ENCODE measurements at places on chromosomes 3 and 15. TPM values are rescaled to one million over a fixed set of nuclear protein-coding genes. Genes with fewer than 3 reads are reported as not detected.

GRCh38 chr15:57418635-57419034, 42.3 kb downstream of the CGNL1 start:
- no peak for DNase-seq

SOX14 gene
- total RNA-seq: not detected

CFAP20DC gene
- 15.5 TPM for total RNA-seq

DNA sequence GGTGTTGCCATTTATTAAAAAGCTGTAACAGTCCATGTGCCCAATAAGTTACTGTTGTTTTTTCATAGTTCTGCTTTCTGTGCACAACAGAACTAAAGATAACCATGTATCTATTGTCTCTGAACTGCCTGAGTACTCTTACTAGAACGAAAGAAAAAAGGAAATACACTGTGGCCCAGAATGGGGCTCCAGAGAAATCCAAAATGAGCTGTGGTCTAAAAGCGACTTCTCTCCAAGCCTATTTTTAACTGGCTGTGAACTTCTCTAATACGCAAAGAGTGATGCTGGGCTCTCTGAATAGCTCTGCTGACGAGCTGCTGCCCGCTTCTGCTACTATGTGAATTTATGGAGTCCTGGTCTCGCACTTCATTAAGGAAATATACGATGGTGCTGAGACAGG, 56.2 kb upstream of the LPP start:
- DNase-seq: no peak

GLDN gene
- total RNA-seq: 0.31 TPM

- DNase-seq: no peak
Observed at GRCh38 chr15:66578286-66578875, 12.6 kb upstream of the LCTL start.

SKOR1 gene
- total RNA-seq: 0.18 TPM

DNA sequence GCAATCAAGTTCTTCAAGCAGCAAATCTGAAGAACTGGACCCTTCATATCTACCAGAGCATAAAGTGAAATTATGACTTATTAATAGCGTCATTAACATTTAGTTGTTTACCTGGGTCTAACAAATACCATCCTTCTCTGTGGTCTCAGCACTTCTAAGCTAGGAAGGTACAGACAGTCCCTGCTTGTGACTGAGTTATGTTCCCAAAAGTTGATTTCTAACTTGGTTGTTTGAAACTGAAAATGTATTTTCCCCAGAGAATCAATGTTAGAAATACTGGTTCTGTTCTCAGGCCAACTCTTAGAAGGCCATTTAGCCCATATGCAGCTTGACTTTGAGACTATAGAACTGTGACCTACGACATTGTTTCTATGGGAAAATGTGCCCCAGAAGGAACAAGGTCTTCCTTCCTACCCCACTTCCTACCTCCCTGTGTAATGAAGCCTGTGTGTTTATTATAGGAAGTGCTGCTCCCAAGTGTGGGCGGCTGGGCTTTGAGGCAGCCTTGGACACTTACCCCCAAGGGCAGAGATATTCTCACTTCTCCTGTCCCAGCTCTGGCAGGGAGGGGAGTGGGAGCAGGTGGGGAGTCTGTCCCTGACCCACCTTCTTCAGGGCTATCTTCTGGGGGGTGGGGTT, 12.2 kb upstream of the MAPK6 start:
- no peak for DNase-seq

CLRN1 gene
- not detected for total RNA-seq

- DNase-seq: no peak
Observed at GRCh38 chr15:74053941-74054529, 28.3 kb downstream of the GOLGA6A start.

GRCh38 chr3:151297429-151297828, 19.1 kb upstream of the P2RY14 start:
- DNase-seq: no peak

- no peak for DNase-seq
Observed at GRCh38 chr3:31573036-31573779, 40.5 kb downstream of the STT3B start.

- DNase-seq: no peak
Observed at GRCh38 chr3:55823001-55823400, 335.9 kb upstream of the WNT5A start.

- DNase-seq: no peak
Observed at GRCh38 chr3:144564011-144564410, 592.4 kb downstream of the DIPK2A start.

RARRES1 gene
- 8.8 TPM for total RNA-seq

DNA sequence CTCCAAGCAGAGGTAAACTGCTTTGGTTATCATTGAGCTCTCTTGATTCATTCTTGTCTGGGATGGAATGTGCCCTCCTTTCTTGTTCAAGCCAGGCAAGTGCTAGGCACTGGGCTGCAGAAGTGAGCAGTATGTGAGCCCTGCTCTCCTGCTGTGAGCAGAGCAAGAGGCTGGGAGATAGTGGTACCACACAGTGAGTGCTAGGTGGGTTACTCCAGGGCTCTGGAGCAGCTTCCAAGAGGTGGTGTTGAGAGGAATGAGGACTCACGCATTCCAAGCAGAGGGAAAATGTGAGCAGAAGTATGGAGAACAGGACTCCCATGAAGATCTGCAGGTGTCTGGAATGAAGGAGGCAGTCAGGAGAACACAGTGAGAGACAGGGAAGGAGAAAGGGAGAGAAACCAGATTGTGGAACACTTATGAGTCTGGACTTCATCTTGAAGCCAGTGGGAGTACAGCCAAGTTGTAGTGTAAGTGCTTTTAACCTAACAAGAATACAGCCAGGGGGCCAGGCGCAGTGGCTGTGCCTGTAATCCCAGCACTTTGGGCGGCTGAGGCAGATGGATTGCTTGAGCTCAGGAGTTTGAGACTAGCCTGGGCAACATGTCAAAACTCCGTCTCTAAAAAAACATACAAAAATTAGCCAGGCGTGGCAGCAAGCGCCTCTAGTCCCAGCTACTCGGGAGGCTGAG, 199.9 kb upstream of the CTDSPL start:
- DNase-seq: no peak

DNA sequence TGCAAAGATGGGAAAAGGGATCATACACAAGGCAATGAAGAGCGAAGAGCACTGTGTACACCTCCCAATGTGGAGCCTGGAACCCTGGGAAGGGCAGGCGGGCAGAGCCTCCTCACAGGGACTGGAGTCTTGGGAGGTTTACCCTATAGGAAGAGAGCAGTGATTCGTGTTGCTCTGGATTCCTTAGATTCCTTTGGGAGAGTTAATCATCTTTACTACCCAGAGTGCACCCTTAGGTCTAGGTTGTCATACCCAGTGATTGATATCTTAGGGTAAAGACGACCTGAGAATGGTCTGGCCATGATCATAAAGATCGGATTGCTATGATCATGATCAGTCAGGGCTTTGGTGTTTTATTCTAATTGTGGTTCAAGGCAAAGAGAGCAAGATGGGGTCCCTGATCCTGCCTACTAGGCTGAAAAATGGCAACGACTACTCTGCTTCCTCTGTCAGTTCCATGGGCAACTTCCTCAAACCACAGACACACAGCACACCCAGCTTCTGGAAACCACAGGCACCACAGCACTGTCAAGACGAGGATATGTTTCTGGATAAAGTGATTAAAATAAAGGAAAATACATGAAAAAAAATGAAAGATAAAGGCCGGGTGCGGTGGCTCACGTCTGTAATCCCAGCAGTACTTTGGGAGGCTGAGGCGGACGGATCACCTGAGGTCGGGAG, 20.4 kb upstream of the MAP6D1 start:
- DNase-seq: no peak

DNA sequence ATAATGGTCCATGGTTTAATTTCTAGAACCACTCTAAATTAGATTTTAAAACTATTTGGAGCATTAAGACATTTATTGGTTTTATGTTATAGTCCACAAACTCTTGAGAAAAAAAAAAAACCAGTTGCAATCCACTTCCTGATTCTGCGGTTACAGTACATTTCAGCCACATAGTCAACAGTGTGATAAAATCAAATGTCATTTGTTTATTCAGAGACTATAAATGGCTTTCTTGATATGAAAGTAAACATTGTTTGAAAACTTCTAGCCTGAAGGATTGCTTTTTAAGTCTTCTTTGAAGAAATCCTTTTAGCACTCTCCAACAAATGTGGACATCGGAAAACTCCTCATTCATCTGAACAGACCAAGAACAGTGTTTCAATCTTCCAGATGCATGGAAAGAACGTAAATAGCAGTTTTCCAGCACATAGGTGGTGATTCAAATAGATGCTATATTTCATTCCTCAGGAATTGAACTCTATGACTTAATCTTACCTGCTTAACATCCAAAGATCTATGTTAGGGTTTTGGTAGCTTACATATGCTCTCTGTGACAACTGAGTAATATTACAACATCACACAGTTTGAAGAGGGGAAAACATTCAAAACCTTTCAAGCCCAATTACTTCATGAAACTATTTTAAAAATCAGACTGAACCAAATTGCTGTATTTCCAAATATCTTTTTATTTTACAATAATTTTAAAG, 87.8 kb upstream of the UBE2E2 start:
- no peak for DNase-seq

CCR5 gene
- 0.62 TPM for total RNA-seq

DNA sequence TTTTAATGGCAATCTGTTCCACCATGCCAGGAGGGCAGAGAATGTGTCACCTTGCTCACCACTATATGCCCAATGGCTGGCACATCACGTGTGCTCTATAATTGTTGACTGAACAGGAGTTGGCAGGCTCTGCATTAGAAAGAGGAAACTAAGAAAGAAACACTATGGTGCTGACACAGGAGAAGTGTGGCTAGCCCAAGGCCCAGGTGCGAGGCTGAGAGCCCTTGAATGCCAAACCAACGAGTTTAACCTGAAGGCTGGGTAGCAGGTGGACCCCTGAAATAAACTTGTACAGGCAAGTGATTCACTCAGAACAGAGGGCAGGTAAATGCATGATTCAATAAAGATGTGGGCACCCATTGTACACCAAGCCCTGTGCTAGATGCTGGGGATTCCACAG, 2.4 kb downstream of the CHCHD4 start:
- no peak for DNase-seq

IGDCC3 gene
- total RNA-seq: not detected

DNAJB11 gene
- 65.3 TPM for total RNA-seq

DNA sequence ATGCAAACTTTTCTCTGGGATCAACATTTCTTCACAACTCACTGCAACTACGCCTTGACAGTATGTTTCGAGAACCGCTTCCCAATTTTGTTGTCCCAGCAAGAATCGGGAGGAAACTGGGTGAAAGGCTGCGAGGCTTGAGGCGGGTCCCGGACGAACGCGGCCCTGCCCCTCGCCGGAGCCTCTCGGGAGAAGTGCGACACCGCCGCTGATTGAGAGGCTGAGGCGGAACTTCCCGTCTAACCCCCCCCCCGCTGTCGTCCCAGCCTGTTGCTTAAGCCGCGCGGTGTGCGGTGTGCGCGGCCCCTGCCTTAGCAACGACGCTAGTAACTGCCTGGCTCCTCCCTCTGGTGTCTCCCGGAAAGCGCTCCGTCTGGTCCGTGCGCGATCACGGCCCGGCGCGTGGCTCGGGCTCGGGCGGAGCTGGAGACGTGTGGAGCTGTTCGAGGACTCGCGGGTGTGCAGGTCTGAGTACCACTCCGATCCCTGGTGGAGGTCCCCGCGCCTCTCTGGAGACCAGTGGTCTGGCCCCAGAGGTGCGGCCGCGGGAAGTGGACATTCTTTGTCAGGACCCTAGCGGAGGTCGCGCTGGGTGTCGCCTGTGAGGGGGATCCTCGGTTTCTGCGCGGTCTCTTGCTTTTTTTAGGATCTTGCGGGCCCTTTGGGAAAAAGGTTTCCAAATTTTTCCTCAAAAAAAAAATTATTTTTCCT, at the start of the genes DTWD1 and FAM227B:
DTWD1 (plus strand) TSS at position 391 of the 711 bp plus-strand sequence. CDS start 4,120 bp downstream, outside the sequence.
FAM227B (minus strand) TSS at position 161 of the 711 bp plus-strand sequence. CDS start 5,647 bp downstream, outside the sequence.
- peak; percentile 82 for DNase-seq

DUOX1 gene
- total RNA-seq: 145 TPM

LEKR1 gene
- 1.1 TPM for total RNA-seq
